ENCODE measurements at places on chromosomes 7 and 10.

DNA sequence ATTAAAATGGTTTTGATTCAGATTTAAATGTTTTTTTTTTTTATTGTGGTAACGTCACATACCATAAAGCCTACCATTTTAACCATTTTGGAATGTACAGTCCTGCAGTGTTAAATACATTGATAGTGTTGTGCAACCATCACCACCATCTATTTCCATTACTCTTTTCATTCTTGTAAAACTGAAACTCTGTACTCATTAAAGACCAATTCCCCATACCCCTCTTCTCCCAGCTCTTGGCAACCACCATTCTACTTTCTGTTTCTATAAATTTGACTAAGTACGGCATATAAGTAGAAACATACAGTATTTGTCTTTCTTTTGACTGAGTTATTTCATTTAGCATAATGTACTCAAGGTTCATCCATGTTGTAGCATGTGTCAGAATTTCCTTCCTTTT, 96.2 kb downstream of the EXOC4 start:
- no peak for DNase-seq

GRCh38 chr7:138304071-138304320, 156.1 kb upstream of the TRIM24 start:
- no peak for DNase-seq

DNA sequence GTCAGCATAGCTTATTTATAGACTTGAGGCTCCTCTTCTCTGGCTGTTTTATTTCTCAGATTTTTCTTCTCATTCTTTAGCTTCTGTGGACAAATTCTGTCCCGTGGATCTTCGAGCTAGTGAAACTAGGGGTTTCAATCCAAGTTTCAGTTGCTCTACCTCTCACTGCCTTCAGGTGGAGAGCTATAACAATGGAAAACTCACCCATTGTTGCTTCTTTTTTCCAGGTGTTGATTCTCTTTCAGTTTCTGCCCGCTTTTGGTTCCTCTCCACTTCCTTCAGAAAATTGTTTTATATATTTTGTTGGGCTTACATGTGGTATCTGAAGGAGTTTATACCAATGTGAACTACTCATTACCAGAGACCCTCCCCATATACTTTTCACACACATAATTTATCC, 266.1 kb downstream of the TCF7L2 start:
- no peak for DNase-seq

DNA sequence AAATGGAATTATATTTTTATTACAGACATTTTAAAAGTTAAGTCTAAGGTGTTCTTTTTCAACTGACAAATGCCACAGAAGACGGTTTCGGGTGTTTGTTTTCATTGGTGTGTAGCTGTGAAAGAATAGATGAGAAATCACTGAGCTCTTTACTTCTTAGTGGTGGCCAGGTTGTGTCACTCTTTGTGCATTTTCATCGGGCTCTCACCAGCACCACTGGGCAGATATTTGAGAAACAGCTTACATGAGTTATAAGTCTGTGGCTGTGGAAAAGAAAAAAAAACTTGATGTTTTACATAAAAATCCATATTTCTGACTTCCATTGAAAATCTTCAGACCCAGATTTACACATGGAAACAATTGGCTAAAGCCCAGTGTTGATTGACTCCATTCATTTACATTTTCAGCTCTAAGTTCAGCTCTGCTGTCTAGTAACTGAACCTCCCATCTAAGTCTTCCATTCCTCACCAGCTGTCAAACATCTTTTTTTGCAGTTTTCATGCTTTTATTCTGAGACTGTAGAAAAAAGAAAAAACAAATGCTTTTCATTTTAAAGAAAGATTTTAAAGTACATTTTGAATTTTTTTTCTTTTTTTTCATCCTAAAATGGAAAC, 22.3 kb downstream of the CABCOCO1 start:
- no peak for DNase-seq

DNA sequence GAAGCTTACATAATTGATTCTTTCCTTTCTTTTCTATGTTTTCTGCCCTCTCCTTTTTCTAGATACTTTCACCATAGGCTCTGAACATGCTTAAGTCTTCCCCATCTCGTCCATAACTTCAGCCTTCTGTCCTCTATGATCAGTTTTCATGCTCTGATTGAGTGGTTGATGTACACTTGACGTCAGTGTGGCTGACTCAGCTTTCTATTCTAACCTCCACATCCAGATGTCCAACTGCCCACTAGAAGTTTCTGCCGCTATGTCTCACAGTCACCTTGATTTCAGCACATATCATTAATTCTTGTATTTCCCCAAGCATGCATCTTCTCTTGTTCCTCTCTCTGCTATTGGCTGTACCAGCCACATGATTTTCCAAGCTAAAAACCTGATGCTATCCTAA, 15.0 kb downstream of the CDK14 start:
- DNase-seq = no peak

DNA sequence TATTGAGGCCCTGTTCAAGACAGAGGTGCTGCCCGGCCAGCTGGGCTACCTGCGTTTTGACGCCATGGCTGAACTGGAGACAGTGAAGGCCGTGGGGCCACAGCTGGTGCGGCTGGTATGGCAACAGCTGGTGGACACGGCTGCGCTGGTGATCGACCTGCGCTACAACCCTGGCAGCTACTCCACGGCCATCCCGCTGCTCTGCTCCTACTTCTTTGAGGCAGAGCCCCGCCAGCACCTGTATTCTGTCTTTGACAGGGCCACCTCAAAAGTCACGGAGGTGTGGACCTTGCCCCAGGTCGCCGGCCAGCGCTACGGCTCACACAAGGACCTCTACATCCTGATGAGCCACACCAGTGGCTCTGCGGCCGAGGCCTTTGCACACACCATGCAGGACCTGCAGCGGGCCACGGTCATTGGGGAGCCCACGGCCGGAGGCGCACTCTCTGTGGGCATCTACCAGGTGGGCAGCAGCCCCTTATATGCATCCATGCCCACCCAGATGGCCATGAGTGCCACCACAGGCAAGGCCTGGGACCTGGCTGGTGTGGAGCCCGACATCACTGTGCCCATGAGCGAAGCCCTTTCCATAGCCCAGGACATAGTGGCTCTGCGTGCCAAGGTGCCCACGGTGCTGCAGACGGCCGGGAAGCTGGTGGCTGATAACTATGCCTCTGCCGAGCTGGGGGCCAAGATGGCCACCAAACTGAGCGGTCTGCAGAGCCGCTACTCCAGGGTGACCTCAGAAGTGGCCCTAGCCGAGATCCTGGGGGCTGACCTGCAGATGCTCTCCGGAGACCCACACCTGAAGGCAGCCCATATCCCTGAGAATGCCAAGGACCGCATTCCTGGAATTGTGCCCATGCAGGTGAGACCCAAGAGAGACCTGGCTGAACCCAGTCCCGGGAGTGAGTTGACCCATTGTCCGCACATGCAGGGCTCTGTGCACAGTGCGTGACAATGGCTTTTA, 2.8 kb downstream of the RBP3 start:
- DNase-seq = no peak

- no peak for DNase-seq
Measured at GRCh38 chr10:102629661-102630614, 14.3 kb upstream of the TRIM8 start.

DNA sequence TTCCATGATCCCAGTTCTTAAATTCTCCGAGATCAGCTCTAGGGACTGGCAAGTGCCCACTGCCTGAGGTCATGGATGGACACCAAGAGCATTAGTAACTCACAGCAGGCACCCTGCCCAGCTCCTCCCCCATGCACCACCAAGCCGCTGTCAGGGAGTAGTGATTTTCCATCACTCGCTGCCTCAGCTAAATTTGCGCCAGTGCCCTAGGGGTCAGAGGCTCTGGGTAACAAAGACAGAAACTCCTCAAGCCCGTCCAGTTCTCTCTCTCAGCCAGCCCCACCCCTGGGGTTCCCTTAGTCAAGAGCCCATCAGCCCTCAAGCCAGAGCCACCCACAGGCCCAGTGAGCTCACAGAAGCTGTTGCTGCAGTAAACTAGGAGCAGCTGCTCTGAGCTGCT, 30.0 kb downstream of the PAX2 start:
- DNase-seq = no peak

GRCh38 chr10:79375321-79376077, 28.2 kb downstream of the PPIF start:
- no peak for DNase-seq

DNA sequence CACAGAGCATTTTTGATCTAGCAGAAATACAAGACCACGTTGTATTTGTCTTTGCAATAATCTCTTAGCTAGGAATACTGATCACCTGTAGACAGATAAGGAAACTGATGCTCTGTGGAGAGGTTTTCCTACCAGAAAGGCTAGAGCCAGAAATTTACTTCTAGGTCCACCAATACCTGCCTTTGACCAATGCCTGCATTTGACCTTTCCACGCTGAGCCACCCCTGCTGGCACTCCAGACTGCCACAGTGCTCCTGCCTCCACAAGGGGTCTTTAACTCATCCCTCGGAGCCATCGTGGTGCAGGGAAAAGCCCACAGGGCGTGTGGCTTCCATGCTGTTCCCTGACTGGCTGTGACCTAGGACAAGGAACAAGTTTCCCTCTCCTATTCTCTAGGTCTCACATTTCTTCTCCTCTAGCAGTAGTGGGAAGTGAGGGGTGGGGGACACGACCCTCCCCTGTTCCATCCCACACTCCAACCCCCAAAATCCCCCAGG, 1.5 kb upstream of the ELN start:
- DNase-seq = no peak

- DNase-seq = no peak
Measured at GRCh38 chr7:146661435-146661834, 544.8 kb downstream of the CNTNAP2 start.

DNA sequence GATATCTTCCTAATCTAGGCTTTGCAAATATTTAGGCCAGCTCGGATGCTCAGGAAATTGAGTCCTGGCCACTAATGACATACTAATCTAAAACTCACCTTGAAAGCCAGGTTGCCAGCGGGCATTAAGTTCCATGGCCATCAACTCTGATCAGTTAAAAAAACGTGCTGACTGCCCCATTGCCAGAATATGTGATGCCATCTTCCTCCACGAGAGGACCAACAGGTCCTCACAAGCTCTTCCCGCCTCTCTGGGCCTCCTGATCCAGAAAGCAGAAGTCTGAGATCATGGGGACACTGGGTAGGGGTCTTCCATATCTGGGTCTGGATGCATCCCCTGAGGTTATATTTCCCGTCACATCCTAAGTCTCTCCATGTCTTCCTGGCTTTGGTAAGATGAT, 311.3 kb downstream of the TCERG1L start:
- no peak for DNase-seq

- no peak for DNase-seq
Measured at GRCh38 chr7:854118-854775, 22.0 kb downstream of the SUN1 start.

DNA sequence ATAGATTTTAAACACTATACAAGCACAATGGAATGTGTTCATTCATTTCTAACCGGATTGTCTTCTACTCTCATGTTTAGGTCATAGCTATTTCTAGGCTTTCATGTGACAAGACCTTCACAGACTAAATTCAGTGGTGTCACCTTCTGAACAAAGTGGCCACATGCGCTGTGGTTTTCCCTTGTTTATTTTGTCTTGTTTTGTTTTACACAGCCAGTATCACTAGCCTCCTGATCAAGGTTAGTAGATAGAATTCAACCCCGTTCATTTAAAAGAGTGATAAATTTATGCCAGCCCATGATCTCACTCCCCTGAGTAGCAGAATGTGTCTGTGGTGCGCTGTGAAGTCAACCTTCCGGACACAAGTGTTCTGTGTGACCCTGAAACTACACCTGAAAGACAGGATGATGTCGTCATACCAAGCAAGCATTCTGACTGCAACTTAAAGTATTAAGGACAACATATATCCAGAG, 209.1 kb downstream of the CREB5 start:
- DNase-seq = no peak

DNA sequence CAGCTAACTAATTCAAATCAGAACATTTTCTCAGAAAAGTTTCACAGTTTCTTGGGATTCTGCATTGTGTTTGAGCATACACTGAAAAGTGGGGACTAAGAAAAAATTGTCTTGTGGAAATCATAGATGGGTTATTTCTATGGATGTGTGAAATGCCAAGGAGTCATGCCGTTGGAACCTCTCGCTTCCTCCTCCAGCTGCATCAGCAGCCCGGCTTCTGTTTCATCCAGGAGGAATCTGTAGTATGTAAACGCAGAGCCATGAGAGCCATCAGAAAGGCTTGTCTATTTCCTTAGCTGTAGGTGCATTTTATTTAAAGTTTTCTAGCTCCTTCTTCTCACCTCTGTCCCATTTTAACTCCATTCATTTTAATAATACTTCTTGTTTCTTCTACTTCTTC, 1144.1 kb downstream of the GATA3 start:
- DNase-seq = no peak

DNA sequence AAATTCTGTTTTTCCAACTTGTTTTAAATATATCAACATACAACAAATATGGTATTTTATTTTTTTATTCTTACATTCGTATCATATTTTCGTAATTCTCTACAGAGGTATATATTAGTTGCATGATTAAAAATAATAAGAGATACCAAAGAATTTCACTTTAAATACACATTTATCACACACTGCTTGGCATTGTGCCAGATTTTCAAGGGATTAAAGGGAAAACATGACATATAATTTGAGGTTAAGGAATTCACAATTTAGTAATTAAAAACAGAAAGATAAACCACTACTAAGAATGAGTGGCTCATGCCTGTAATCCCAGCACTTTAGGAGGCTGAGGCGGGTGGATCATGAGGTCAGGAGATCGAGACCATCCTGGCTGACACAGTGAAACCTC, 484.7 kb upstream of the SORCS1 start:
- DNase-seq = no peak

DNA sequence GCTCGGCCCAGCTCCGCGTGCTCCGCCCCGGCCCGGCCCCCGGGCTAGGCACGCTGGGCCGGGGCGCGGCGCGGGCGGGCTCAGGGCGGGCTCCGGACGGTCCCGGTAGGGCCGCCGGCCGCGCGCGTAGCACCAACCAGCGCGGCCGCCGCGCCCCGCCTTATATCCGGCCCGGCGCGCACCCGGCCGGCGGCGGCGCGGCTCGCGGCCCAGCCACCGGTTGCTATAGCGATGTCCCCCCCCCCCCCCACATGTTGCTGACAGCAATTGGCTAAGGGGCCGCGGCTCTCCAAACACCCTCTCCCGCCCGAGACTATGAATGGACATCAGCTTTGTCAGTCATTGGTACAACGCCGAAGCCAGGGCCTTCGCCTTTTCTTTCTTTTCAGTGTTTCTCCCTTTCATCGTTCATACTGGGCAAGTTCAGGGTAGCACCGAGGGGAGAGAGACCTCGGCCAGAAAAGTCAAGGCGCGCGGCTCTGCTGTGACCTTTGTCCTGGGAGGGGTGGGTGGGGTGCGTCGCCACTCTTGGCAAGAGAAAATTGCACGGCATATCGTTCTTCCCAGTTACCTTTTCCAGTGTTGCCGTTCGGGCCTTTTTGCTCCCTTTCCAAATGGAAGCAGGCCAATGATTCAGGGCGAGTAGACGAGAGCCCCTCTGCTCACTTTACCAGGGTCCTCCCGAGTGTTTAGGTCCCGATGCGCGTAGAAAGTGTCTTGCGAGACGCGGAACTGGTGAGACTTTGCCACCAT, 354.2 kb downstream of the DNAJB6 start:
- DNase-seq = no peak

DNA sequence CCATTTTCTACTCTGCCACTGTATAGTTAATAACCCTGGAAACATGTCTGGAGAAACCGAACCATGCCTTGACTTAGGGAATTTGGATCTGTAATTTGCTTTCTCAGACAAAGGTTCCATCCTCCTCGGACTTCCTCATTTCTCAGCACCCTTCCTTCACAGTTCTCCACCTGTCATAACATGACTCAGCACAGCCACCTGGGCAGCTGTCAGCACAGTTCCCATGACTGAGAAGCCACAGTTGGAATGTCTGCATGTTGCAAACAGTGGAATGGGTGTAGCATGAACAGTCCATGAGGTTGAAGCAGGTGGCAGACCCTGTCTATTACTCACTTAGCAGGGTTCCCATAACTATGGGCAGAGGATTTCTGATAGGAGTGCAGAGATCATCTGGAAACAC, 634 bp upstream of the OR9A4 start:
- DNase-seq = no peak
